SJSA1 (cell line): ENCODE measurements at places on chromosomes 1 and 21. TPM values are rescaled to one million over a fixed set of nuclear protein-coding genes. Genes with fewer than 3 reads are reported as not detected.

DNA sequence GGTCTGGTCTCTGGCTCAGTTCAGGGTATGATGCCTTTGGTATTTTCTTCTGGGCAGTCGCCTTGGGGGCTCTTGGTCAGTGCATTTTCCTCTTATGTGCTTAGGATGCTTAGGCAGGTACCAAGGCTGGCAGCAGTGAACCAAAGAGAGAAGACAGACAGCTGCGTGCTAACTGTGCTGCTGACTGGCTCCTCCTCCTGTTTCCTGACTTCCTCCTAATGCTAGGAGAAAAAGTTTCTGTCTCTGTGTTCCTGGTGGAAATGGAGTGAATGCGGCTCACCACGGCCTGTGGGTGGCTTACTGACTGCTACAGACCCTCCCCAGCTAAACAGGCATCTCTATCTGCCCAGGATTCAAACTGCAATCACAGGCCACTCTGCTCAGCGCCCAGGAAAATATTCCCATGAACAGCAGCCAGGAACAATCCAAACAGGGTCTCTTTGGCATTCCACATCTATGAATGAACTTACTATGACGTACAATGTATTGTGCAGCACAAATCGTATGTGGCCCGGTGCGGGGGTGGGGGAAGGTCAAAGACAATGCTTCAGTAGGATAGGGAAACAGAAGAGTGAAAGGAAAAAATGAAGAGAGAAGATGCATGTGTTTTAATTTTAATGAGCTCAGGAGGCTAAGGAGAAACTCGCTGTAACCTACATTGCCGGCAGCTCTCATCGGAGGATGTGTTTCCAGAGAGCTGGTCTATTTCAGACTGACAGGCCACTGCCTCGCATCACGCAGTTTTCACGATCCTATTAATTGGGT, 2.8 kb downstream of the ABCG1 start:
- peak overlapping the region; percentile 93 for H3K27ac ChIP-seq
- H3K4me1 ChIP-seq: peaks cover 42% of the 10 kb centered on the region
- no peaks in the 10 kb centered on the region; the same call in 1 of the 2 replicates for H3K36me3 ChIP-seq
- DNase-seq: peak; percentile 90

DNA sequence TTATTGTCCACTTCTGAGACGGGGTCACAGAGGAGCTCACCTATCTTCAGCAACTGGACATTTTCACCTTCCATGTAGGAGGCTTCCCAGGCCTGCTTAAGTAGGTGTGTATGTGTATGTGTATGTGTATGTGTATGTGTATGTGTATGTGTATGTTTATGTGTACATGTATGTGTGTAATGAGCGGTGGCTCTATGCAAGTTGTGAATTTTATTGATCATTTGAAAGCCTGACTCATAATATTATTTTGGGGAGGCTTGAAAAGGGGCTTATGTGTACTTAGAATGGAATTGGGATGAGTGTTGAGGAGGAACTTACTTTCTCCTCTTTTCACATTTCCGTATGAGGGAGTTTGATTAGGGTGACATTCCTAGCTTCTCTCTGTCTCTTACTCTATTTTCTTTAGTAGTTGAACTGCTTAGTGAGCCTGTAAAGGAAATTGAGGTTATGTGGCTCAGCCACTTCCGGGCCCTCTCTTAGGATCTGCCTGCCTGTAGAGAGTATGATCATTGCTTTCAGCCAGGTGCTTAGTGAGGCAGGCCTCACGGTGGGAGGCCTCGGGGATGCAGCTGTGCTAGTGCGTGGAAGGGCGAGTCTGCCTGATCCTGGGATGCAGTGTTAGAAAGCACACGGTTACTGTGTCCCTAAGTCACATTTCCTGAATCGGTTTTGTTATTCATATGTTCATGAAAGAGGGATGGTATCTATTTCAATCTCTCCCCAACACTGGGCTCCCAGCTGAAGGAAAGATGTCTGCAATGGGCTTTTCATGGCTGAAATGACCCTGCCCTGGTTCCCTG, 61.0 kb downstream of the IER5 start:
- no peaks in the 10 kb centered on the region for H3K36me3 ChIP-seq
- no peak overlapping the region for H3K4me3 ChIP-seq
- H3K4me1 ChIP-seq: peaks cover 11% of the 10 kb centered on the region
- no peaks in the 10 kb centered on the region for H3K27me3 ChIP-seq
- H3K27ac ChIP-seq: no peak overlapping the region
- no peak for DNase-seq

DNA sequence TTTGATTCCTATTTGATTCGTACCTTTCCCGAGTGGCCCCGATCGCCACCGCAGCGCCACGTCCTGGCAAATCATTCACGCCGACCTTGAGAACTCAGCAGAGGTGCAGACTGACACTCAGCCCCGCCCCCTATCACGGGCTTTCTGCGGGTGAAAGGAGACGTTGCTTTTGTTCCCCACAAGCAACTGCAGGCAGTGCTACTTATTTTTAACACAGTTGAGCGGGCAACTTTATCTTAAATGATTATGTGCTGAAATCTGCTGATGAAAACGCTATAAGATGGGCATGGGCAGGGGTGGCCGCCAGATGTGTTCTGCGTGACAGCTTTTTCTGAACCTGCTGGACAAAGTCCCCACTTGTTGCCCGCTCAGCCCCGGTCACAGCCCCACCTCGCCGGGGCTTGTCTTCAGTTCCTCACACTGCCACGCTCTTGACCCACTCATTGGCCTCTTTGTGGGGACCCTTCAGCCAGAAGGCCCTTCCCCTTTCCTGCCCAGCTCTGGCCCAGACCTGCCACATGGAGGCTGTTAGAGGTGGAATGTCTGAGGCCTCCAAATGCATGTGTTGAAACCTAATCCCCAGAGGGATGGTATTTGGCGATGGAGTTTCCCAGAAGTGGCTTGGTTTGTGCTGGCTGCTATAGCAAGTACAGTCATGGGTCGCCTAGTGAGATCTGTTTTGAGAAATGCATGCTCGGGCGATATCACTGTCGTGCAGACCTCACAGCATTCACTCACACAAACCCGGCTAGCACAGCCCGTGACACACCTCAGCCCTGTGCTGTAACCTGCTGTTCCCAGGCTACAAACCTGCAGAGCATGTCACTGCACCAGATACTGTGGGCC, 15.7 kb upstream of the PDXK start:
- no peaks in the 10 kb centered on the region for H3K27me3 ChIP-seq
- no peak overlapping the region for H3K4me3 ChIP-seq
- no peak overlapping the region for H3K27ac ChIP-seq
- no peak for DNase-seq
- H3K36me3 ChIP-seq: no peaks in the 10 kb centered on the region

- peaks cover 49% of the 10 kb centered on the region for H3K27me3 ChIP-seq
- H3K27ac ChIP-seq: no peak overlapping the region
- H3K4me3 ChIP-seq: peak overlapping the region; percentile 9
- DNase-seq: no peak
- H3K4me1 ChIP-seq: peaks cover 9% of the 10 kb centered on the region
Measured at GRCh38 chr1:65146908-65147423, 1.0 kb upstream of the AK4 start.

GRCh38 chr21:14535702-14536101, 10.4 kb downstream of the SAMSN1 start:
- DNase-seq: no peak
- no peaks in the 10 kb centered on the region for H3K27me3 ChIP-seq
- H3K27ac ChIP-seq: no peak overlapping the region
- H3K36me3 ChIP-seq: no peaks in the 10 kb centered on the region
- H3K4me1 ChIP-seq: peaks cover 7% of the 10 kb centered on the region; the same call in 1 of the 2 replicates

DNA sequence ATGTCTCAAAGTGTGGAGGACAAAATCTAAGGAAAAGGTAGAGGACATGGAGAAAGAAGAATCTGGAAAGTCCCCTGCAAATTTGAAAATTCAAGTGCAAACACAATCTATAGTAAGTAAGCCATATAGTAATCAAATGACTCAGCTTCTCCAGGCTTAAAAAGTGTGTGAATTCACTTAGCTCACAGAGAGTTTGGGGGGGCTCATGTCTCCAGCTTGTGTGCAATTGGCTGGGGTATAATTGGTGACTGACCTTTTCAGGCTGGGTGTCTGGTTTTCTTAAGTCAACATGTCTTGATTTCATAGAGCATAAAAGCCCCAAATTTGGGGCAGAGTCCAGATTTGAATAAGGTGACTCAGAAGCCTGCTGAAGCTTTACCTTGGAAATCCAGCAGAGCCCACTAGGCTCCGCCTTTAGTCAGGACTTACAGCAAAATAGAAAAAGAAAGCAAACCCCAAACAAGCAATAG, 8.6 kb downstream of the CLDN14 start:
- peaks cover 8% of the 10 kb centered on the region for H3K4me1 ChIP-seq
- H3K4me3 ChIP-seq: no peak overlapping the region
- DNase-seq: no peak
- H3K27ac ChIP-seq: no peak overlapping the region
- H3K36me3 ChIP-seq: no peaks in the 10 kb centered on the region

The S100A2 gene
- total RNA-seq: 5.3 and 15.8 TPM in 2 replicates

GRCh38 chr1:32774950-32775634, 42.1 kb downstream of the YARS1 start:
- H3K4me1 ChIP-seq: peaks cover 31% of the 10 kb centered on the region
- no peak overlapping the region for H3K4me3 ChIP-seq
- H3K36me3 ChIP-seq: peaks cover 90% of the 10 kb centered on the region
- H3K27ac ChIP-seq: peak overlapping the region; percentile 1
- no peaks in the 10 kb centered on the region for H3K27me3 ChIP-seq

DNA sequence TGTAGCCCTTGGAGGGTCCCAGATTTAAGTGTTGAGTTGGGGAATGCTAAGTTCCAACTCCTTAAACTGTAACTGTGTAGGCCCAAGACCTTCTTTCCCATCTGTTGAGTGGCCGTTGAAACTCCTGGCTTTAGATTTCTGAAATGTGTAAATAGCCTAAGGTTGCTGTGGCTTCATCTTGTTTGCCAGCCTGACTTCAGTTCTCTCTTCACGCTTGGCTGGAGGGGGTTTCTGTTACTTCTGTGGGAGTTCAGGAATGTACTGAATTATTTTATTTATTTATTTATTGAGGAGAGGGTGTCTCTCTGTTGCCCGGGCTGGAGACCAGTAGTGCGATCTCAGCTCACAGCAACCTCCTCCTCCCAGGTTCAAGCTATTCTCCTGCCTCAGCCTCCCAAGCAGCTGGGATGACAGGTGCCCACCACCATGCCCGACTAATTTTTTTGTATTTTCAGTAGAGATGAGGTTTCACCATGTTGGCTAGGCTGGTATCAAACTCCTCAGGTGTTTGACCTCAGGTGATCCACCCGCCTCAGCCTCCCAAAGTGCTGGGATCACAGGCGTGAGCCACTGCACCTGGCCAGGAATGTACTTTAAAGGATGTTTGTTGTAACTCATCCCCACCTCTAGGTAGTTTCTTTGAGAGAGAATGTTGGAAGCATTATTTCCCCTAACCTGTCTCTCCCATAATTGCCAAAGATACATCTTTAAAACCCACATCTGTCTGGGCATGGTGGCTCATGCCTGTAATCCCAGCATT, 5.9 kb downstream of the TTC39A start:
- H3K4me1 ChIP-seq: no peaks in the 10 kb centered on the region; the same call in 1 of the 2 replicates
- DNase-seq: no peak
- H3K36me3 ChIP-seq: no peaks in the 10 kb centered on the region
- no peaks in the 10 kb centered on the region for H3K27me3 ChIP-seq

DNA sequence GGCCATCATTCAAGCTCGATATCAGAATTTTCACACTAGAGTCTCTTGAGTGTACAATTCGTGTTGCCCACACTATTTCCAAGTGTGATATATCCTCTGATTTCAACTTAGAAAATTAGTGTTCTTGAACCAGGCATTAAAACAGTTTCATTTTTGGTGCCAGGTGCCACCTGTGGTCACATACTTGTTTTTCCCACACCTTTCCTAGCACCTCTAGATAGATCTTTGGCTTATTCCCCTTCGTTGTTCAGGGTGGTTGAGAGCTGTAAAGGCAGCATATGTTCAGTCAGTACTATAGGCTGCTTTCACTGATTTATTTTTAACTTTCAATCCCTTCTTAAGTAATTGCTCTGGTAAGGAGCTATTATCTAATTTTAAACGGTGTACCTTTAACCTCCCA, 131.1 kb downstream of the NEK7 start:
- H3K27me3 ChIP-seq: no peaks in the 10 kb centered on the region
- H3K4me1 ChIP-seq: peaks cover 12% of the 10 kb centered on the region
- no peak overlapping the region for H3K27ac ChIP-seq
- DNase-seq: no peak

DNA sequence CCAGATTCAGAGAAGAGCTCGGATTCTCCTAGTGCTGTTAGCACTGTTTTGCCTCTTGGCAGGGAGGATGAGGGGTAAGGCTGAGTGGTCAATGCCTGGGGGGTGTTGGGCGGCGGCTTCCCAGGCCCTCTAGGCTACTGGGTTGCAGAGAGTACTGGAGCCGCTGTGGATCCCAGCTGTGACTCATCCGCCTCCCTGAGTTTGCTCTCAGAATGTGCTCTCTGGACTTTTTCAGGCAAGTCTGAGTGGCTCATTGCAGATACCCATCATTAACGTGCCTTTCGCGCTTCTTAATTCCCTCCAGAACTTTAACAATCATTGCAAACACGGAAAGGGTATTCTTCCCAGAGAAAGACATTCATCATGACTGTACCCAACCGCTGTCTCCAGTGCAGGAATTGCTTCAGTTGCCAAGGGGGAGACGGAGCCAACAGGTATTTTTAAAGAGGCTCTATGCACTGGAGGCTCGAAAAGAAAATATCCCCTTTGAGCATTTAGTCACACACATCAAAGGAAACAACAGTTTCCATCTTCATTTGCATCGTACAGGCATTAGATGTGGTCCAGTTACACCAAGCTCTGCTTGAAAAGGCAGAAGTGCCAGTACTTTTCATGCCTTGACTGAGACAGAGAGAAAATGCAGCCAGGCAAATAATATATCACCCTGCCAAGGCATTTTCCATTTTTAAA, 14.4 kb upstream of the CAMTA1 start:
- no peak overlapping the region for H3K27ac ChIP-seq
- H3K4me1 ChIP-seq: peaks cover 20% of the 10 kb centered on the region
- peak; percentile 89 for DNase-seq
- no peak overlapping the region for H3K4me3 ChIP-seq
- H3K27me3 ChIP-seq: no peaks in the 10 kb centered on the region

GRCh38 chr1:166925810-166926478, 49.4 kb downstream of the ILDR2 start:
- H3K27me3 ChIP-seq: no peaks in the 10 kb centered on the region
- peaks cover 37% of the 10 kb centered on the region for H3K4me1 ChIP-seq
- no peak overlapping the region for H3K4me3 ChIP-seq
- DNase-seq: peak; percentile 95
- peaks cover 8% of the 10 kb centered on the region; the same call in 1 of the 2 replicates for H3K36me3 ChIP-seq

GRCh38 chr1:97572561-97572960, 348.3 kb downstream of the DPYD start:
- H3K27me3 ChIP-seq: no peaks in the 10 kb centered on the region
- no peaks in the 10 kb centered on the region for H3K36me3 ChIP-seq
- no peak for DNase-seq

- H3K4me1 ChIP-seq: peaks cover 6% of the 10 kb centered on the region
- no peaks in the 10 kb centered on the region for H3K27me3 ChIP-seq
- peaks cover 71% of the 10 kb centered on the region for H3K36me3 ChIP-seq
- H3K27ac ChIP-seq: no peak overlapping the region
- no peak for DNase-seq
Measured at GRCh38 chr1:18908911-18909771, 6.8 kb upstream of the ALDH4A1 start.

DNA sequence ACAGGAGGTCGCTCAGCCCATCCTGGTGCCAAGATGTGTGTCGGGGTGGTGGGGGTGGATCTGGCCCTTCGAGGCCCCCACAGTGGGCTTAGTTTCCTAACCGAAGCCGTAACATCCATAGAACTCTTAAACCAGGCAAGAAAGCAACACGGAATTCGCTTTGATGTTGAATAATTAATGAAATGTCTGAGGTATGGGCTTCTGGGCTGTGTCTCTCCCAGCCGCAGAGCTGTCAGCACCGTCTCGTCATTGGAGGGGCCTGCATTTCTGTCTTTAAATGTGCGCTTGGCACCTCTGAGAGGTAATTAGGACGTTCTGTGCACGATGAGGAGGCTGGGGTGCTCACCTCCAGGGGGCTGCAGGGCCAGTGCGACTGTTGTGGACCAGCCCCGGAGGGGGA, 13.3 kb upstream of the PLCH2 start:
- peaks cover 23% of the 10 kb centered on the region for H3K27me3 ChIP-seq
- no peak for DNase-seq
- H3K4me3 ChIP-seq: no peak overlapping the region
- H3K27ac ChIP-seq: no peak overlapping the region
- no peaks in the 10 kb centered on the region for H3K36me3 ChIP-seq
